Glutamatergic neuron (in vitro differentiated cells): ENCODE measurements at places on chromosomes 11 and 22. TPM values are rescaled to one million over a fixed set of nuclear protein-coding genes. Genes with fewer than 3 reads are reported as not detected.

Gene CERK
- total RNA-seq, result 145 TPM

Gene MIAT
- total RNA-seq, result 1,100 TPM

Gene OR52N5
- total RNA-seq, result not detected

Gene FXYD6
- 57.1 TPM for total RNA-seq

Gene SERHL2
- 4.4 TPM for total RNA-seq

- no peak for DNase-seq
These were observed 194.5 kb downstream of the SNX19 start for GRCh38 chr11:130721736-130722135.

GRCh38 chr11:96019281-96019680 is 95.4 kb upstream of the MTMR2 start:
- DNase-seq, result no peak

GRCh38 chr11:64501500-64502427 is 89.3 kb upstream of the SLC22A12 start:
- DNase-seq, result no peak

DNA sequence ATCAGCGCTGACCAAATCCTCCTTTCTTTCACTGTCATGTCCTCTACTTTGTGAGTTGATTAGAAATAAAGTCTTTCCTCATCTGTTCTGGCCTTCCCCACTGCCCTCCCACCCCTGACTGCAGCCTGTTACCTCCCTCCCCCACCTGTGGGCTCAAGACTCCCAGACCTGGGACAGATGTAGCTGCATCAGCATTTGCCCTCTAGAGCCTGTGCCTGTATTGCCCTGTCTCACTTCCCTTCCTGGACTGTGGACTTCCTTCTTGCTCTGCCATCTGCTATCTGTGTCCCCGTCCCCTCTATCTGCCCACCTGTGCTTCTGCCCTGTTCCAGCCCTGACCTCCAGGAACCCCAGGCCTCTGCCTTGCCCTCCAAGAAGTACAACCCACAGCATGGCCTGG is 122.5 kb downstream of the GALNT18 start:
- no peak for DNase-seq

- DNase-seq, result no peak
These were observed 12.5 kb upstream of the CSF2RB start for GRCh38 chr22:36900880-36901279.

- DNase-seq, result no peak
These were observed 7.5 kb upstream of the WEE1 start for GRCh38 chr11:9565822-9566560.

GRCh38 chr11:97722721-97723120 is 1298.0 kb upstream of the CNTN5 start:
- no peak for DNase-seq

DNA sequence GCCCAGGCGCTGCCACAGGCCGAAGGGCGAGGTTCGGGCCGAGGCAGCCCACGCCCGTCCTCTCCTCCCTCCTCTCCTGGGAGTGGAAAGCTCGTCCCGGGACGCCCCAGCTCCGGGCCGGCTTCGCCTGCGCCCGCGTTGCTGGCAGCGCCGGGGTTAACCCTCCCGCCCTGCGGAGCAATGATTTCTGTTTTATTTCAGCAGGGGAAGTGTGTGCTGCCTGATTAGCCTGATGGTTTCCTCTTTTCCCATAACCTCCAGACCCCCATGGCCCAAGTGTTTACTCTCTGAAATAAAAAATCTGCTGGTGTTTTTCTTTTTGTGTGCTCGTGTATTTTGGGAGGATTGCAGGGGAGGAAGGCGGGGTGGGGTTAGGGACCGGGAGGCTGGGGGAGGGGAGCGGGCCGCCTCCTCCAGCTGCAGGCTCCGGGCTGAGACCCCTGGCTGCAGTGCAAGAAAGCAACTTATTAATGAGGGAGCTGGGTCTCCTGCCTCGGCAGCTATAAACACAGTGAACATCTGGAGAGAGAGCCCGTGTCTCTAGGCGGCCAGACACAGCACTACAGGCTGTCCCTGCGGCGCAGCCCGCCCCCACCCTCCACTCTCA is 38.6 kb downstream of the ETS1 start:
- DNase-seq, result peak; percentile 29

DNA sequence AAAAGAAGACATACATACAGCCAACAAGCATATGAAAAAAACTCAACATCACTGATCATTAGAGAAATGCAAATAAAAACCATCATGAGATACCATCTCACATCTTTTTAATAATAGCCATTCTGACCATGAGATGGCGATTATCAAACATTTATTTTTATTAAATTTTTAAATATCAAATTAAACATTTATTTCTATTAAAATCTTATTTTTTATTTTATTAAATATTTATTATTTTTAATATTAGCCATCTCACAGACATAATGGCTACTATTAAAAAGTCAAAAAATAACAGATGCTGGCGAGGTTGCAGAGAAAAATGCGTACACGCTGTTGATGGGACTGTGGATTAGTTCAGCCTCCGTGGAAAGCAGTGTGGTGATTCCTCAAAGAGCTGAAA is 264.8 kb upstream of the TENM4 start:
- no peak for DNase-seq

GRCh38 chr11:20160425-20161229 is at the start of gene DBX1:
Gene DBX1, minus strand, starts transcription at chr11:20160475. Its CDS starts 151 bp downstream, at chr11:20160324.
- DNase-seq, result no peak

DNA sequence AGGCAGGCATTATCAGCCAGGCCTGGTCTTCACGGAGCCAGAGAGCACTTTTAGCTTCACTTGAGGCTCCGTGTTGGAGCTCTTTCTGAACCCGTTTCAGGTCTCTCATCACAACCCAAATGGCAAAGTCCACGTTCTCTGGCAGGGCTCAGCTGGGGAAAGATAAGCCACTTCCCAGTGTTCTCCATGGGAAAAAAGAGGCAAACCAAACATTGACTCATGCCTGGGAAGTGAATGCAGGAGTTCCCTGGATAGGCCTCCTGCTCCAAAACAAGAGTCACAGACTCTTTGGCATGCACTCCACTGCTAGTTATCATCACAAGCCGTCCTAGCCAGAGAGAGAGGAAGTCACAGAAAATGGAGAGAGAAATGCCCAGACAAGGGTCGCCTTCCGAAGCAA is 11.6 kb downstream of the OPCML start:
- no peak for DNase-seq

GRCh38 chr11:67700548-67701262 is 26.3 kb upstream of the ALDH3B2 start:
- DNase-seq, result no peak

GRCh38 chr22:45268958-45269844 is 15.5 kb upstream of the UPK3A start:
- DNase-seq, result peak; percentile 93
